ENCODE measurements at places on chromosomes 7 and 10.

DNA sequence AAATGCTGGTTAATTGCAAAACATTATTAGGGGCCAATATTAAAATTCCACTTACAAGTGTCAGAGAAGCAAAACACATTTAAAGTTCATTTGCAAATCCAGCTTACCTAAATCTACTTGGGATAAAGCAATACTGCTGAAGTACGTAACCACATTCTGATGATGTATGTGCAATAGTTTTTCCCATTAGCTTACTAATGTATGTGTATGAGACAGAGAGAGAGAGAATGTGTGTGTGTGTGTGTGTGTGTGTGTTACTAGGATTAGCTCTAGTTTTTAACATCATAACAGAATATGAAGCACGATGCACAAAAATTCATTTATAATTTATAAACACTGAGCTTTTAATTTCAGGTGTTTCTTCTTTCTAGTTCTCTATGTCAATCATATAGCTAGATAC lies 1074.2 kb upstream of the C7orf33 start:
- no peak for DNase-seq

DNA sequence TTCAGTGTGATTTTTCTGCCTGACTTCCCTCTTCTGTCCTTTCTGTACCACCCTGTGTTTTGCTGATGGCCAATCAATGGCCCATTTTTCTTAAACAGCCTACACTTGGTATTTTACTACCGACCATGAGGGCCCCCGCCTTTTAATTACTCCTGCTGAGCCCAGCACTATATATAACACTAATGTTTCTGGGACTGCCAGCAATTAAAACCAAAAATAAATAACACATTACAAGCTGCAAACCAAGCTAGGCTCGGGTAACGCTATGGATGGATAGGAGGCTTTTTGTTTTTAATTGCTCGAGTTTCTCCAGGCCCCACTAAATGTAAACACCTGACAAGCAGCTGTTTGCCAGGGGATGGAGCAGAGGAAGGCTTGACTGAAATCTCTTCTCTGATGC lies 915.4 kb upstream of the AUTS2 start:
- no peak for DNase-seq

GRCh38 chr7:125122173-125122572 lies 192.5 kb upstream of the POT1 start:
- DNase-seq: no peak

DNA sequence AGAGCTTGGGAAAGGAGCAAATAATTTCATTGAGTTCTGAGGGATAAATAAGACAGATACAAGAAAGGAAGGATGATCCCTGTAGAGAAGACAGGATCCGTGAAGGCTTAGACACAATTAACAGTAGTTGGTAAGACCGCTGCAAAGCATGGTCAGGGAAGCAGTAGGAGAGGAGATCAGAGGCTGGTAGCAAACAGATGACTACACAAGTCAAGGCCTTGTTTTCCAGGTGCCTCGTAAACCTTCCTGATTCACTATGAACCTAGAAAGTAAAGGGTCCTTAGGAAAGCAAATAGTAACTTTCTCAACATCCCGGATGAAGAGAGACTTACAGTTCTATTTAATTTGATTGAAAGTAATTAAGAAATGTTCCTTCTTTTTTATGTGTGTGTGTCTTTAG lies 118.6 kb downstream of the GNAI1 start:
- no peak for DNase-seq

DNA sequence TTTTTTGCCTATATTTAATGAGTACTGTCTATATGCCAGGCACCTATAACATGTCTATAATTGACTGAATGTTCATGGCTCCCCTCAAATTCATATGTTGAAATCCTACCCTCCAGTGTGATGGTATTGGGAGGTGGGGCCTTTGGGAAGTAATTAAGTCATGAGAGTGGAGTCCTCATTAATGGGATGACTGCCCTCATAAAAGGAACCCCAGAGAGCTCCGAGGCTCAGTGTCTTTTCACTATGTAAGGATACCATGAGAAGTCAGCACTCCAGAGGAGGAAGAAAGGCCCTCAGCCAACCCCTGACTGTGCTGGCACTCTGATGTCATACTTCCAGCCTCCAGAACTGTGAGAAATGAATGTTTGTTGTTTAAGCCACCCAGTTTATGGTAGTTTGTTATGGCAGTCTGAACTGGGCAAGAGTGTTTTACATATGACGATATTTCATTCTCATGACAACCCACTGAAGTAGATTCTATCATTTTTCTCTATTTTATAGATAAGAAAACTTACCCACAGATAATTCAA lies 61.1 kb upstream of the PCGF5 start:
- no peak for DNase-seq

DNA sequence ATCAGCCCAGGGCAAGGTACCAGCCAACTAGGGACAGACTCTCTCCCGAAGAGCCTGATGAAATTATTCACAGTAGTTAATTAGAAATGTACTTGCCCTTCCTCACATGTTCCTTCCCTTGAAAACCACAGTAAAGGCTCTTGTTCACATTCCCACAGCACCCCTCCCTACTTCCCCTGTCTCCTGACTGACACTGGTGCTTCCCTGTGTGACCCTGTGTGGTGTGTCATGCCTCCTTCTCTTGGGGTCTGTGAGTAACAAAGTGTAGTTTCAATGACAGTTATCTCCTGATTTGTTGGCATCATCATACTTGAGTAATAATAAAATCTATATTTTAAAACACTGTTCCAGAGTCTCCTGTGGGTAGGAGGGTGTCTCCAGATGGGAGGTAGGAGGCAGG lies 209.7 kb downstream of the ABCA13 start:
- no peak for DNase-seq

Data from immature natural killer cell (primary cell).